ENCODE measurements at places on chromosomes 2 and 18.

DNA sequence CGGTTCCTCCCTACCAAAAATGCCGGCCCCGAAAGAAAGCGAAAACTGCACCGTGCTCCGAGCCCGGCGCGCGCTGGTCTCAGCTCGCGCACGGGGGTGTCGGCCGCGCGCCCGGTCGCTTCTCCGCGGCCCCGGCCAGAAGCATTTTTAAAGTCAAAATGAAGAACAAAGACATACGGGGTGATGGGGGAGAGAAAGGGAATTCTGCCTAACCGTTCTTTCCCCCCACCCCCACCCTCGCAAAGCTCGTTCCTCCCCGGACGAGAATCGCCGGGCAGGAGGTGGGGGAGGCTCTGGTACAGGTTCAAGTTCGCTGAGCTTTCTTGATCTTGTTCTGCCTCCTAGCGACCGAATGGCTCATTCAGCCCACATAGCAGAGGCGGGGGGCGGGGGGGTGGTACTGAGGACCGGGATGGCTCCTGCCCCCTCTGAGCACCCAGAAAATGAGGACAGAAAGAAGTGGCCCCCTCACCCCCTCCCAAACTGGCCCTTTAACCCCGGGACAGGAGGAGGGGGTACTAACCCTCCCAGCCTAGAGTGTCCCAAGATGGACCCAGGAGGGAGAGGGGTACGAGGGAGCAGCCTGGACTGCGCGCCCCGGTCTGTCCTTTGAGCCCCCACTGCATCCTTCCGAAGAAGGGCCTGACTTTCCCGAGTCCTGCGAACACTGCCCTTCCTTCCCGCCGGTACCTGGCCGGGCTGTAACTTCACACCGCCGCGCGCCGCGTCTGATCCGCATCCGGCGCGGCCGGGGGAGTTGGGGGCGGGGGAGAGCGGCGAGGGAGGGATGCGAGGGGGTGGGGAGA is 3.1 kb downstream of the BCL11A start:
- DNase-seq = peak; percentile 74

- DNase-seq = no peak
These were observed 76.4 kb upstream of the CNGA3 start for GRCh38 chr2:98269830-98270229.

GRCh38 chr18:79396431-79397246 is 909 bp downstream of the NFATC1 start:
- DNase-seq = peak; percentile 42

GRCh38 chr2:107195631-107196030 is 309.7 kb upstream of the ST6GAL2 start:
- DNase-seq = no peak

DNA sequence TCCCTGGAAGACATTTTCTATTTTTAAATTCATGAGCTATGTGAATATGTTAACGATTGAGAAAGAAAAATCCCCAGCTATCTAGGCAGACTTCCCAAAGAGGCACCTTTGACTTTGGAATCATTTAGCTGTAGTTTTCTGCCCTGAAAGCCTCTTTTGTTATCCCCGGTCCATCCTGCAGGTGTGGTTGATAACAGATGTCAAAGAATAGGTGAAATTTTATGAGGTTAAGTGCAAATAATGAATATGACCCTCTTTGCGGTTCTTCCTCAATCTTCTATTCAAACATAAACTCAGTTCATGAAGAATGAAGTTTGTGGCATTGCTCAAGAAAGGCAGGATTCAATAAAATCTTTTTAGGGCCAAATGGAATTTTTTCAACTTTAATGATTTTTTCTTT is 51.6 kb upstream of the ATP8B1 start:
- DNase-seq = peak; percentile 63

Data from astrocyte (in vitro differentiated cells and primary cell).